ENCODE measurements at places on chromosomes 12 and 14.

GRCh38 chr14:22210906-22211305, 378.1 kb downstream of the DAD1 start:
- DNase-seq, result no peak

- no peak for DNase-seq
Observed at GRCh38 chr12:49792976-49793580, 35.1 kb downstream of the NCKAP5L start.

- no peak for DNase-seq
Observed at GRCh38 chr14:87076146-87076545, 916.8 kb downstream of the GALC start.

DNA sequence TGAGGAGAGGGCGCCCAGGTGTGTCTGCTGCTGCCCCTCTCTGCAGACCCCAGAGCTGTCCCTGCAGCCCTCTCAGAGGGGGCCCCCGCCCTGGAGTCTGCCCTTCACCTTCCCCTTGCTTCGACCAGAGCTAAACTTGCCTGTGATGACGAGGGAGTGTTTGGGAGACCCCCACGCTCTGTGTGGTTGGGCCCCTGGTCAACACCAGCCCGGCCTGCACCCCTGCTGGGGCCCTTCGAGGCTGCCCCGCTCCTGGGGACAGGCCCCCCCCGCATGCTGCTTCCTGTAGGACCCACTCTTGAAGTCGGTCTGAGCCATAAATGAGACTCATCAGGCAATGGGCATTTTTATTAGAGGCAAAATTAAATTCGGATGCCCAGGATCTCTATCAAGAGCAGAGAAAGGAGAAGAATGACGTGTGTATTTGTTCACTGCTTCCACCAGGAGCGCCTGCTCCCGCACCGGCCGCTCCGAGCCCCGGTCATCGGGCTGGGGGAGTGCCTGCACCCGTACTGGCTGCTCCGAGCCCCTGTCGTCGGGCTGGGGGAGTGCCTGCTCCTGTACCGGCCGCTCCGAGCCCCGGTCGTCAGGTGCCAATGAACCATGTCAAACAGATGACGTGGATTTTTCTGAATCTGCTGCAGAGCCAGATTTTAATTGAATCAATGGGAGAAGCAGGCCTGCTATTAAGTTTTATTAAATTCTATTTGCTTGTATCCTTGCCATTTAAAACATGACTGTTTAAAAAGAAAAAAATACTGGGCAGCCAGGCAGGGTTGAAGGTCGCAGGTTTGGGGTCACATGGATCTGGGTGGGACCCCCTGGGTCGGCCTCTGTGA, 47.7 kb downstream of the NOC4L start:
- DNase-seq, result no peak

DNA sequence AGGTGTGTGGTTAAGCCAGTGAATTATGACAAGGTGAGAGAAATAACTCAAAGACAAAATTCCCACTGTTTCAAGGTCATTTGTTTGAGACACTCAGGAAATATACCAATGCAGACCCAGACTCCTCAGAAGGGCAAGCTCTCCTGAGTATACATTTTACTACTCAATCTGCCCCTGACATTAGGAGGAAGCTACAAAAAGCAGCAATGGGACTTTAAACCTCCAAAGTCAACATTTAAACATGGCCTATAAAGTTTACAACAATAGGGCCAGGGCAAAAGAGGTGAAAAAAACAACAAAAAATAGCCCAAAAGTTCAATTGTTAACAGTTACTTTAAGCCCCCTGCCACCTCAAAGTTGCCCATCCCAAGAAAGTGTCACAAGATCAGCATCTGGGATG, 19.5 kb upstream of the PEX5 start:
- DNase-seq, result no peak

DNA sequence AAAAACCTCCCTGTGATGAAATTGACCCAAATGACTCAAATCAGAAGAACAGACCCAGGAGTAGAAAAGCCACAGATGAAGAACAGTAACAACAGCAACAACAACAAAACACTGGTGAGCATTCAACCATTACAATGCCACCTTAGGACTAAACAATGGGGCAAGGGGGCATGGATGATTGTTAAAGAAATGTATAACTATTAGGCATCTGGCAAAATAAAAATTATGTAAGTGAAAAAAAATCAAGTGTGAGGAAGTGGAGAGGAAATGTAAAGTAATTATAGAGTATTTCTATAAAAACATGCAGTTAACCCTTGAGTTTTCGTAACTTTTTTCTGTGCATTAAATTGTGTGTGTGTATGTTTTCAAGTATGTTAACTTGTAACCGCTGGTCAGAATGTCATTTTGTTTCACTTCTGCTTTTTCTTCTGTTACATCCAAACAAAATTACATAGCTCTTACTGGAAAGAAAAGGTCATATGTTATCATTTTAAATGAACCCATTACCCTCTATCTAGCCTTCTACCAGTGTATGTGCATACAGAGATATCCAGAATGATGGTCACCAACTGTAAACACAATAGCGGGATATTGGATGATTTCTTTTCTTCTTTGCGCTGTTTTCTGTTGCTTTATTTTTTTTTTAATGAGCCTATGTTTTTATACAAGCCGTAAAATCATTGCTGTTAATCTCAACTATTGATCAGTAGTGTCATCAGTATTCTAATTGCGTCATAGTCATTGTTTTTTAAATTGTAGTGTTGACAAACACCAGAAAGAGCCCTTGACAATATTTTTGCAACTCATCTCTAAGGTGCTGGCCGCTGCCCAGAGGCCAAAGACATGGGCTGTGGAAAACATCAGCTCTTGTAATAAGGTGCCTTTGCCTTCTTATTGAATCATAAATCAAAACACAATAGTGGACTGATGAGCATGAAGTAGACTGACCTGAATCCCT, 170.6 kb downstream of the CRADD start:
- DNase-seq, result no peak

- DNase-seq, result no peak
Observed at GRCh38 chr12:124286414-124286813, 8.5 kb upstream of the RFLNA start.

GRCh38 chr12:77035226-77035625, 30.1 kb downstream of the E2F7 start:
- DNase-seq, result no peak

- peak; percentile 84 for DNase-seq
Observed at GRCh38 chr14:104694991-104695659, 5.7 kb downstream of the INF2 start.

DNA sequence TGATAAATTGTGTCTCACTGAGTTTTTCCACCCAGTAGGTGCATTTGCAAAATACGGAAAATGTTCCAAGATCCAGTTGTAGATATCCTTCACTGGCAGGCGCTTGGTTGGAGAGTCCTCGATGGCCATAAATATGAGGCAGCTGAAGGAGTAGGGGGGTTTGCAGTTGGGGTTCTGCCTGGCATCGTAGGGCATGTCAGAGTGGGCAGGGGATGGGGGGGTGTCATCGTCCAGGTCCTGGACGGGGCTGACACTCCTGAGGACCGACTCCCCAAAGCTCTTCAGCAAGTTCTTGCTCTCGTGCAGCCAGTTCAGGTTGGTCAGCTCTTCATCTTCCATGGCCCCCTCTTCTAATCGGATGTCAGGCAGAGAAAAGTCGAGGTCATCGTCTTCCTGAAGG, 5.1 kb downstream of the FOXN3 start:
- DNase-seq, result no peak

DNA sequence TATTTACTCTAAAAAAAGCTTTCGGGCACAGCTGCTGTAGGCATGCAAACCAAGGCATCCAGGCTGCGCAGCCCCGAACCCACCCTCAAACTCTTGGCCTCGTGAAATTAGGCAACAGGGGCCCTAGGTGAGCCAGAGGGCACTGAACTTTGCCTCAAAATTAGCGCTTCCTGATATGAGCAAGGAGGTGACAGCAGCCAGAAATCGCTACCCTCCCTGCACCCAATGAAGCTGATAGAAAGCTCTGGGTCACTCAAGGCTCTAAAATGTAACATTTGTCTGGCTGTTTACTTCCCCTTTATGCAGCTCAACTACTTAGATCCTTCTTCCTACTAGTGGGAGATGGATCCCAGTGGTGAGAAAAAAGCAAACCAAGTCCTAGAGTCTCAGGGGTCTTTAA, 61.8 kb downstream of the PITPNM2 start:
- DNase-seq, result no peak

GRCh38 chr12:49838973-49839633, 3.8 kb downstream of the BCDIN3D start:
- no peak for DNase-seq

GRCh38 chr12:118068445-118068844, 7.5 kb upstream of the WSB2 start:
- DNase-seq, result no peak

- no peak for DNase-seq
Observed at GRCh38 chr14:21248739-21249411, 20.4 kb downstream of the HNRNPC start.

- no peak for DNase-seq
Observed at GRCh38 chr12:122403831-122404230, 18.6 kb downstream of the CLIP1 start.

- DNase-seq, result peak; percentile 82
Observed at GRCh38 chr12:96501133-96501761, 11.9 kb downstream of the CFAP54 start.

- no peak for DNase-seq
Observed at GRCh38 chr14:58772116-58772515, 134.4 kb downstream of the DACT1 start.

- peak; percentile 59 for DNase-seq
Observed at GRCh38 chr12:75862692-75863471, 168.7 kb downstream of the PHLDA1 start.

GRCh38 chr14:105116451-105117256, 51.4 kb upstream of the GPR132 start:
- no peak for DNase-seq

DNA sequence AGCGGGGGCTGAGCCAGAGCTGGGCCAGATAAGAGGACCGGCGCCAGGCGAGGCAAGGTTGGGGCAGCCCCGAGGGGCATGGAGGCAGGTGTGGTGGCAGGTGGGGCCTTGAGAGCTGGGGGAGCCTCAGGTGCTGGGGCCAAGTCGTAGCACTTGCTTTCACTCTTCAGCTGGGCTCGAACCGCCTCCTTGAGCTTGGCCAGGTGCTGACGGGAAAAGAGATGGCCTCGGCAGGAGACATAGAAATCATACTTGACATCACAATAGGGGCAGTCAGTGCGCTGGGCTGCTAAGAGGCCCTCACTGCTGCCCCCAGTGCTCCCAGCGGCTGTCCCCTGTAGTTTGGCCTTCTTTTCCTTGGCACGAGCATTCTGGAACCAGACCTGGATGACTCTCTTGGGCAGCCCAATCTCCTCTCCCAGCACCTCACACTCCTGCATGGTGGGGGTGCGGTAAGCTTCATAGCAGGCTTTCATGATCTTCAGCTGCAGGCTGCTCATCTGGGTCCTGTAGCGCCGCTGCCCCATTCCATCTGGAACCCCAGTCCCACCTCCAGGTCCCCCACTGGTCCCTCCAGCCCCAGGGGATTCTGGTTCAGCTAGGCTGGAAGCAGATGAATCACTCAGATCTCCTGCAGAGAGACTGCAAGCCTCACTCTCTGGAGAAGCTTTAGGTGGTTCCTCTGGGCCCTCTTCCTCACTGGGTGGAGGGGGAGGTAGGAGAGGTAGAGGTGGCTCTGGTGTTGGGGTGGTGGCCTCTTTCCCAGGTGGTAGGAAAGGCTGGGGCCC, 28.1 kb downstream of the ZFHX2 start:
- no peak for DNase-seq

DNA sequence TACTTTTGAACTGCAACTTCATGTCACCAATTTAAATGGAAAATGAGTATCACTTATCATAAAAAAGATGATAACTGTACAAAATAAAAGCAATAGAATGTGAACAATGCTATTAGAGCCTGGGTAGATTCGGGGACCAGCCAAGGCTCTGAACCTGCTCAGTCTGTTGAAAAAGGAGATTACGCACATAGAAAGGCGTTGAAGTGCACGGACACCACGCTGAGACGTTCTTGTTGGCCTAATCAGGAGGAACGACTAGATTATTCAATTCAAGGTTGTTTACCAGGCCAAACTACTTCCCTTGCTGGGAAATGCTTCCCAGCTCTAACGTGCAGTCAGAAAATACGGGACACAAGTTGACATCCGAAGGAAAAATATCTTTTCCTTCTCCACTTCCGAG, 23.5 kb upstream of the BDKRB1 start:
- DNase-seq, result no peak

- no peak for DNase-seq
Observed at GRCh38 chr12:116607039-116607438, 47.9 kb downstream of the MAP1LC3B2 start.

DNA sequence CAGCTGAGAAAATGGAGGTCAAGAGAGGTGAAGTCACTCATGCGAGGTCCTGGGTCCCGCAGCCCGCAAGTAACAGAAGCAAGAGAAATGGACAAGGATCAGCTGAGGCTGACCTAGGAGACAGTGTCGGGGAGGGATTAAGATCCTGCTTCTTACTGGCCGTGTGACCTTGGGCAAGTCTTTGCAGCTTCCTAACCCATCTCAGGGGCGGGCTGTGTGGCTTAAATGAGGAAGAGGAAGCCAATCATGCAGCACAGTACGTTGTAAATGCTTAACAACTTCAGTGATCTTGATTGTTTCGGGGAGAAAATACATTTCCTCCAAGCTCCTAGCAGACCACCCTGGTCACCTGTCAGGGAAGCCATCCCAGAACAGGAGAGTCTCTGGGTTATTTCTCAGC, 7.1 kb upstream of the PGF start:
- no peak for DNase-seq

- no peak for DNase-seq
Observed at GRCh38 chr12:130051900-130052299, 110.4 kb upstream of the FZD10 start.

DNA sequence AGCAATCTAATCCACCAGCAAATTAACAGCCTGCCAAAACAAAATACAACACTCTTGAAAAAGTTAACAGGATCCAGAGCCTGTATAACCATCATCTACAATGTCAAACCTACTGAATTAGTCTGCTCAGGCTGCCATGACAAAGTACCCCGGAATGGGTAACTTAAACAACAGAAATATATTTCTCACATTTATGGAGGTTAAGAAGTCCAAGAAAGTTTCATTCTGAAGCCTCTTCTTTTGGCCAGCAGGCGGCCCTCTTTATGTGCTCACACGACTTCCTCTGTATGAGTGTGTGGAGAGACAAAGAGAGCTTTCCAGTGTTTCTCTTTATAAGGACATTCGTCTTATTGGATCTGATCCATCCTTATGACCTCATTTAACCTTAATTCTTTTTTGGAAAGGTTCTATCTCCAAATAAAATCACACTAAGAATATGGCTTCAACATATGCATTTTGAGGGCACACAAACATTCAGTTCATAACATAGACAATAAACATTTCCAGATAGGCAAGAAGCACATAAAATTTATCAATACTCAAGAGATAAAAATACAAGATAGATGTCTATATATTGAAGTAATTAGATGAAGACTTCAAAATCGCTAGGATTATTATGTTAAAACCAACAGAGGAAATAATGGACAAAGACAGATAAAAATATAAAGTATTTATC, 5.9 kb upstream of the RERG start:
- peak; percentile 18 for DNase-seq

DNA sequence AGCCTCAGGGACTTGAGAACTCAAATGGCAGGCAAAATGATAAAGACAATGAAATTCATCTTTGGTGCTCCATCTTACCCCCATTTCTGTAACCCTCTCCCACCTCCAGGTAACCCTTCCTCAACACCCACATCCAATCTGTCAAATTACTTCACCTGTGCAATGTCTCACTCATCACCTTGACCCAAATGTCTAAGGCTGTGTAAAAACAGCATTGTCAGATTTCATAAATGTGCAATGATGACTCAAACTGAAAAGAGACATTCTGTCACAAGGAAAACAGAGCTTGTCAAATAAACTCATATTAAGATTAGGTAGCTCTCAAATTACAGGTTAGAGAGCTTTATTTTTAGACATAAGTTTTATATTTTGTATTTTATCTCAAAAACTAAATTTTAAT, 19.9 kb upstream of the COCH start:
- DNase-seq, result no peak
